ENCODE measurements at places on chromosomes 6 and 20. TPM values are rescaled to one million over a fixed set of nuclear protein-coding genes. Genes with fewer than 3 reads are reported as not detected.

DNA sequence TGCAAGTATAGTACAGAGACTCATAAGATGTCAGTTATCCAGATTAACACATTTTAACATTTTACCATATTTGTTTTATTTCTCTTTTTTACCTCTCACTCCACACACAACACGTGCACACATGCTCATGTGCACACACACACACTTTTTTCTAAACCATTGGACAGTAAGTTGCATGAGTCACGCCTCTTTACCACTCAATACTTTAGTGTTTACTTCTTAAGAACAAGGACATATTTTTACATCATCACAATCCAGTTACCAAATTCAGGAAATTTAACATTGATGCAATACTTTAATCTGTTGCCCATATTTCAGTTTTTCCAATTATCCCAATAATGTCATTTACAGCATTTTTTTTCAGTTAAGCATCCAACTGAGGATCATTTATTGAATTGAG lies 109.0 kb downstream of the RIN2 start:
- no peak for DNase-seq

DNA sequence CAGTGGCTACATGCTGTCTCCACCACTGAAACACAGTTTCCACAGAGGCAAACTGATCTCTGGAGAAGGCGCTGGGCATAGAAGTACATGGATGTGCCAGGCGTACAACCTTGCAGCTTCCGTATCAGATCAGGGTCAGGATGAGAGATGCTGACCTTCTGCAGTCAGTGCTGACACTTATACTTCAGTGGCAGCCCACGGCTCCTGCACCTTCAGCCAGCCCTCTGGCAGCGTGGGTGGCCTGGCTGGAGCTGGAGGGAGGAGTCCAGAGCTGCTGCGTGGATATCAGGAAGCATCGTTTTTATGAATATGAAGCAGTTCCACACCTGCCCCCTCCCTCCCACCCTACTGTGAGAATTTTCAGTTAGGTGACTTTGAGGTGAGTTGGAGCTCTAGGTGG lies 149.3 kb downstream of the CFAP61 start:
- DNase-seq: no peak

DNA sequence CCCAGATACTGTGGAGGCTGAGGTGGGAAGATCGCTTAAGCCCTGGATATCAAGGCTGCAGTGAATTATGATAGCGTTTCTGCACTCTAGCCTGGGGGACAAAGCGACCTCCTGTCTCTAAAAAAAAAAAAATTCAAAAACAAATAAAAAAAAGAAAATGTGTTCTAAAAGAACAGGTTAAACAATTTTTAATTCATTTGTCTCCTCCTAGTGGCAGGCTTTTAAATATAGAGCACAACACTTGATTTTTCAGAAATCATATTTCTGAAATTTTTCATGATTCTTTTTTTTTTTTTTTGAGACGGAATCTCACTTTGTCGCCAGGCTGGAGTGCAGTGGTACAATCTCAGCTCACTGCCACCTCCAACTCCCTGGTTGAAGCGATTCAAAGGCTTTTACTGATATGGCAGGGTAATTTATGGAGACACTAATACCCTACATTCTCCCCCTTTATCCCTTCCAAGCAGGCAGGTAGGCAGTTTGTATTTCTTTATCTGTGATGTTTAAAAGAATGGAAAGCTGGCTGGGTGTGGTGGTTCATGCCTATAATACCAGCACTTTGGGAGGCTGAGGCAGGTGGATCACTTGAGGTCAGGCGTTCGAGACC lies 8.7 kb upstream of the GTF3C6 start:
- no peak for DNase-seq

DNA sequence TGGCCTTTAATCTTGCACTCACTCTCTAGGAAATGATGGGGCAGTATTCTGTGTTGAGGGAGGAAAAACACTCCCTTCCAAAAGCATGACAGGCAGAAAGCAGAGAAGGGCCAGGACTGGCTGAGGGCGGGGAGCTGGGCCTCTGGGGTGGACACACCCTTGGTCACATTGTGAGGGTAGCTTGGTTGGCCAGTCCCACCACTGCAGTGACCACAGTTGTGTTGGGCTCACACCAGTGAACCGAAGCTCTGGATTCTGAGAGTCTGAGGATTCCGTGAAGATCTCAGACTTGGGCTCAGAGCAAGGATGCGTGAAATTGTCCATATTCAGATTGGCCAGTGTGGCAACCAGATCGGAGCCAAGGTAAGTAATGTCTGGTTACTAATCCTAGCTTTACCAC lies at the start of gene TUBB1:
Gene TUBB1 (plus strand): TSS at position 213 of the 400 bp plus-strand sequence. CDS start 94 bp downstream, at position 307.
- no peak for DNase-seq

DNA sequence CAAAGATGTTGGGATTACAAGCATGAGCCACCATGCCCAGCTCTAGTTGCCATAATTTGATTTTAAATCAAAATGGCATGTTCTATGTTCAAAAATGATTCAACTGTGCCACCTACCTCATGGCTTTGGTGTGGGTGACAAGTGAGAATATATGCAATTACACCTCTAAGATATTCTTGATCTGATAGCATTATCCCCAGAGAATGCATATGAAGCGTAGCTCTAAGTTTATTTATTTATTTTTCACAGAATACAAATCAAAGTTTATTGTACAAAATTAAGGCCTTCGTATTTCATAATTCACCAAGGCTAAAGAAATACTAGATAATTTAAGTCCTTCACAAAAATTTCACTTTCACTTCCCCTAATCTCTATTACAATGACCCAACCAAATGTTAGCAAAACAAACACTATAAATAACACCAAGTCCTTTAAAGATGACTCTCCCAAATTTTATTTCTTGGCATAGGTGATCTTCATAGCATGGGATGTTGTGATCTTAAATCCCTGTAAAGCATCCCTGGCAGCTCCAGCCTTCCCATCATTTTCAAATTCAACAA lies 205.9 kb upstream of the TAB2 start:
- no peak for DNase-seq

GRCh38 chr20:59191756-59192532 lies 28.3 kb downstream of the ZNF831 start:
- DNase-seq: no peak

- no peak for DNase-seq
Measured at GRCh38 chr6:55980627-55981211, 105.3 kb upstream of the BMP5 start.

GRCh38 chr6:119677384-119677783 lies 327.8 kb upstream of the MAN1A1 start:
- no peak for DNase-seq

- no peak for DNase-seq
Measured at GRCh38 chr6:11160199-11160598, 48.7 kb upstream of the ERVFRD-1 start.

The FNDC1 gene
- not detected for total RNA-seq

DNA sequence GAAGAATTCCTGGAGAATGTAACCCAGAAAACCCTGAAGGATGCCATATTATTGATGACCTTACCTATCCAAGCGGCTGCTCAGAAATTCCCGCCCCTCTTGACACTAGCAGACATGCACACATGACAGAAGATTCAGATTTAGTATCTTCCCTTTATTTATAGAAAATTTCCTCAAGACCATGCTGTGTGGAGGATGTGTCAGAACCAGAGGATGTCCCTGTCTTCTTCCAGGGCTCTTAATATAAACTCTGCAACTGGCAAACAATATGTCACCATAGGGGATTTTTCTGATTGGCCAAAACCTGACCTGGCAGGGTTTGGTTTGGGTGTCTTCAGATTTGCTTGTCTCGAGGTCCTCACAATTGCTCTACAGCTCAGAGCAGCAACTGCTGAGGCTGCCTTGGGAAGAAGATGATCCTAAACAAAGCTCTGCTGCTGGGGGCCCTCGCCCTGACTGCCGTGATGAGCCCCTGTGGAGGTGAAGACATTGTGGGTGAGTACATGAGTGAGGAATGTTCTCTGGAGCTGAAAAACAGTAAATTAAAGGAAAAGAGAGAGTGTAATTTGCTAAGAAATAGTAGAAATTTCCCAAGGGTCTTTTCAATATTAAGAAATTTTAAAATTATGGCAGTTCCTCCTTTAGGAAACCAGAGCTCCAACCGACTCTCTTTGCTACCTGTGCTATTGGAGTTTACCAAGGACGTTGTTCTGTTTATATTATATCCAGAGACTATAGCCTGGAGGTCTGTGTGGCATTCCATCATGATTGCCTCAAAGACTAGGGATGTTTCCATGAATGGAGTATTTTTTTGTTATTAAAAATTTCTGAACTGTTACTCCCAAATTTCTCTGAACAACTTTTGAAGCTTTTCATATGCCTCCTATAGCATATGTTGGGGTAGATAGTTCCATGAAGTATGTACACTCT lies at the start of gene HLA-DQA2:
Gene HLA-DQA2 (plus strand): TSS at position 361 of the 930 bp plus-strand sequence. CDS start 53 bp downstream, at position 414.
- no peak for DNase-seq

DNA sequence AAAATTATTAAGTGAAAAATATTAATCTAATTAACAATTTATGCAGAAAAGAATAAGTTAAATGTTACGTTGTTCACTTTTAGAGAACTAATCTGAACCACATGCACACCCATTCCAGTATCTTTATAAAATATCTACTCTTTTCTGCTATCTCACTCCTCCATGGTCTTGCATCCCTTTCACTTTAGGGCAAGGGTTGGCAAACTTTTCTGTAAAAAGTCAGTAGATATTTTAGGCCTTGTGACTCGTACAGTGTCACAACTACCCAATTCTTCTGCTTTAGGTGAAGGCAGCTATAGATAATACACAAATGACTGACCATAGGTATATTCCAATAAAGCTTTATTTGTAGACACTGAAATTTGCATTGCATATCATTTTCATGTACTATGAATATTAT lies 39.7 kb upstream of the SUPT3H start:
- DNase-seq: no peak

The PDE10A gene
- total RNA-seq: 3.5 TPM

The C6orf118 gene
- not detected for total RNA-seq

- DNase-seq: no peak
Measured at GRCh38 chr20:58993332-58994248, 12.5 kb downstream of the NELFCD start.

GRCh38 chr6:34248198-34248726 lies 544 bp downstream of the SMIM29 start:
- peak; percentile 52 for DNase-seq

GRCh38 chr20:23145281-23145700 lies 59.2 kb upstream of the CD93 start:
- DNase-seq: no peak

GRCh38 chr6:149852180-149852579 lies 12.0 kb downstream of the LRP11 start:
- DNase-seq: no peak

GRCh38 chr20:20399531-20400500 lies 31.9 kb downstream of the INSM1 start:
- no peak for DNase-seq

DNA sequence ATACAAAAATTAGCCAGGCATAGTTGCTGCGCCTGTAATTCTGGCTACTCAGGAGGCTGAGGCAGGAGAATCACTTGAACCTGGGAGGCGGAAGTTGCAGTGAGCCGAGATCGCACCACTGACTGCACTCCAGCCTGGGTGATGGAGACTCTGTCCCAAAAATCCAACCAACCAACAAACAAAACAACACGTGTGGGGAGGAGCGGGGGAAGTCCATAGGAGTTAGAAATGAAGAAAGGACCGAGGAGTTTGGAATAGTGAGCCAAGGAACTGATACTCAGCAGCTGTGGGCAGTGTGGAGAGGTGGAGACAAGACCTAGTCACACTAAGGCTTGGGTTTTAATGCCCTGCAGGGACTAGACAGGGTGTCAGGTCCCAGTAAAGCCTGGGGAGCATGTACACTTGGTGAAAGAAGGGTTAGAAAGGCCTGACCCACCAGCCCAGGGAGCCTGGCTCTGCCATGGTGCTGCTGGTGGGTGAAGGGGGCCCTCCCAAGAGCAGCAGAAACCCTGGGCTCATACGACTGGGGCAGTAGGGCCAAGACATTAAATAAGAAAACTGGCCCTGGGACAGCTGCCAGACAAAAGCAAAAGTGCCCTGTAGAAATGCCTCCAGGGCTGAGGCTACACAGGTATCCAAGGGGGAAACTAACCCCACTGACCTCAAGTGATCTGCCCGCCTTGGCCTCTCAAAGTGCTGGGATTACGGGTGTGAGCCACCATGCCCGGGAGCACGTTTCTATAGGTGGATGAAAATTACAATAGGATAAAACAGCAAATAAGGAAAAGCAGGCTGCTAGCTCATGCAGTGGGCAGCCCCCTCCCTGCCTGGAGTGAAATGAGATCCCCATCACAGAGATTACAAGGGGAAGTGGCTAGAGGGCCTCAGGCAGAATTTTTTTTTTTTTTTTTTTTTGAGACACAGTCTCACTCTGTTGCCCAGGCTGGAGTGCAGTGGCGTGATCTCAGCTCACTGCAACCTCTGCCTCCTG lies 58.0 kb downstream of the MYH7B start:
- DNase-seq: peak; percentile 23

- DNase-seq: no peak
Measured at GRCh38 chr20:32238483-32239425, 31.1 kb downstream of the POFUT1 start.

DNA sequence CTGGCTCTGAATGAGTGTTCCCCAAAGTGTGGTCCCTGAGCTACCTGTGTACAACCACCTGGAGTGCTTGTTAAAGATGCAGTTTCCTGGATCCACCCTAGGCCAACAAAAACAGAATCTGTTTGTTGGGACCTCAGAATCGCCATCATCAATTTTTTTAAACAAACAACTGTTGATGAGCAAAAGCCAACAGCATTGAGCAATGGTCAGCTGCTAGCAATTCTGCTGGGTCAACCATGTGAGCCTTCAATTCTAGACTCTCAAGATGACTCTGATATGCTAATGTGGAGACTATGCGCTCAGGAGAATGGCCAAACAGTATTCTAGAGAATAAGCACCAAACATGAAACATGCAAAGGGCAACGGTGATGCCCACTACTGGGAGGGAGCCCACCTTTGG lies 64.4 kb upstream of the IYD start:
- no peak for DNase-seq

The BPIFB2 gene
- not detected for total RNA-seq

DNA sequence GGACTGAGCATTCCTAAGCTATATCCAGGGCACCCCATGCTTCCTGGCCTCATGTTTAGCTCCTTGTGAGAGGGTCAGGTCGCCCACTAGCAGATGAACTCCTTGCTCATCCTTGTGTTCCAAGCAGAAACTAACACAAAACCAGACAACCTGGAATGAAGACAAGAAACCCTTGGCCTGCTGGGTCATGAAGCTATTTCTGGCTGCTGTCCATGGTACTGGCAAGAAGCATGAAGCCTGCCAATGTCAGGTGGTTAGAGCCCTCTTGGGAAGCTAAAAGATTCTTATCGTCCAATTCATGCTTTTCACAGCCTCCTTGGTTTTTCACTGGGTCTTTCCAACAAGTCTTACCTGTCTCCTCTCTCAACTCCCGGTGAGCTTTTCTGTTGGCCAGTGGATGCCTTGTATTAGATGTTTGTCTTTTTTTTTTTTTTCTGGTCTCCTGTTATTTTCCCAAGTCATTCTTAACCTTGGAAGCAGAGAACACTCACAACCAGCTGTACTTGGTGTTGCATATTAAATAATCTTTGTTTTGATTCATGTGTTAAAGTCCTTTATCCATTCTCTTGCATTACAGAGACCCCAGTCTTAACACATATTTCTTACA lies 180.3 kb downstream of the ANKRD60 start:
- DNase-seq: peak; percentile 72

GRCh38 chr6:143160439-143161220 lies 99.9 kb downstream of the AIG1 start:
- no peak for DNase-seq

The NR2E1 gene
- not detected for total RNA-seq

The SLC17A9 gene
- 48.5 TPM for total RNA-seq
